ENCODE measurements at places on chromosomes 5 and 9.

- DNase-seq, result peak; percentile 72
Observed at GRCh38 chr9:38620483-38621433, at the start of gene ANKRD18A. ANKRD18A (minus strand) TSS chr9:38620596; CDS start chr9:38620285, 311 bp downstream.

DNA sequence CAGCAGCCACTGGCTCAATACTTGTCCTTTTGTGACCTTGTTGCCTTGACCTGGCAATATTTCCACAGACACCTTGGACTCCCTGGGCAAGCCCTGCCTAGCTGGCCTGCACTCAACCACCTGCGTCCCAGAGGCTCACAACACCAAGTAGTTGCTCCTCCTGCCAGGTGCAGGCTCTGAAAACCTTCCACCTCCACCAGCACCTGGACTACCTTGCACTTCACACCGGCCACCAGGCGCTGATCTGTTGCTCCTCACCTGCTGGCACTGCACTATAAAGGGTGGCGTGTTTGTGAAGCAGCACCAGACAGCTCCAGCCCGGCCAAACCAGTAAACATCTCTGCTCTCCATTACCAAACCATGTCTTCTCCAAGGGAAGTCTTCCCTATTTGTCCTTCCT, 997.7 kb downstream of the PTPRD start:
- no peak for DNase-seq

- no peak for DNase-seq
Observed at GRCh38 chr5:123721675-123722276, 209.8 kb downstream of the CSNK1G3 start.

GRCh38 chr9:125759764-125760129, 12.6 kb downstream of the PBX3 start:
- DNase-seq, result no peak

GRCh38 chr5:40227366-40227765, 452.3 kb upstream of the PTGER4 start:
- no peak for DNase-seq

DNA sequence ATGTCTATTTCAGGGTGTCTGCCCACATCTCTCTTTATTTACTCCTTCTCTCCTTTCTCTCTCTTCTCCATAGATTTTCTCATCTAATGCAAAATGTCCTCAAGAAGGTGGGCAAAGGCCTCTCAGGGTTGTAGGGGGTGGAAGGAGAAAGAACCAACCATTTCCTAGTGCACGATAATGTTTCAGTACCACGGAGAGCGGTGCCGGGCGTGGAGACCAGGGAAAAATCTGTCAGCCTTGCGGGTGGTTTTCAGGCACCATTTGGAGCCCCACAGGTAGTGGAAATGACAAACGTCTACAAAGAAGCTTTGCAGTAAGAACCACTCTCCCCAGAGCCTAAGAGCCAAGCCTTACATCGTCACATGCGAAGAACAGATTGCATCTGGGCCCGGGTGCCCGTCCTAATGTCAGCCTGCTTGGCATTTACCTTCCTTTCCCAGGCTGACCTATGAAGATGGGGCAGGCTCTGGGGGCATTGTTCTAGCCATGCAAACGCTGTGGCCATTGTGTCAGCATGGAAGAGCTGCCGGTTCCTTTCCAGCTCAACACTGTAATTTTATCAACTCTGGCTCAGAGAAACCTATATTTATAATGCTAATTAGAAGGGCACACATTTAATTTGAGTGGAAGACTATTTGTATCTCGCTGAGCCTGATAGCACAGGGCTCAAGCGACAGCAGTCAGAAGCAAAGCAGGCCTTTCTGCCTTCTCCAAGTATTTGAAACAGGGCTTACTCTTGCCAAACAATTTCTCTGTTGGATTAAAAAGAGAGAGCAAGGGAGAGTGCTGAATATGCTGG, 430.1 kb upstream of the WWC1 start:
- DNase-seq, result no peak

DNA sequence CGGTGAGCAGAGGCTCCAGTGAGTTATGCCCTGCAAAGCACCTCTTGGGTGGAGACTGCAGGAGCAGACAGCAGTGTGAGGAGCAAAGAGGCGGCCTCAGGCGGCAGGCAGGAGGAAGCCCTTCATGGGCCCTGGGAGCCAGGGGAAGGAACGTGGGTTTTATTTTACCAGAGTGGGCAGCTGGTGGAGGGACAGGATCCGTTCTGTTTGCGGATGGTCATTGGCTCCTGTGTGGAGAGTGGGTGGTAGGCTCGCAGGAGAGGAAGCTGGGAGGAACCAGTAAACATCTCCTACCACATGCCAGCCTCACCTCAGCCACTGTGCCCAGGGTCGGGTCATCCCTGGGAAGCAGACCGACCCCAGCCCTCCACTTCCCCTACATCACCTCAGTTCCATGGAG, 24.4 kb downstream of the HNRNPH1 start:
- no peak for DNase-seq

GRCh38 chr5:171582849-171583248, 163.4 kb downstream of the FGF18 start:
- no peak for DNase-seq

GRCh38 chr5:92566113-92566786, 1014.8 kb downstream of the NR2F1-AS1 start:
- DNase-seq, result no peak

GRCh38 chr9:136902259-136902821, 16.0 kb downstream of the TRAF2 start:
- DNase-seq, result peak; percentile 67

GRCh38 chr5:73135429-73136054, 15.2 kb downstream of the TMEM171 start:
- DNase-seq, result no peak

DNA sequence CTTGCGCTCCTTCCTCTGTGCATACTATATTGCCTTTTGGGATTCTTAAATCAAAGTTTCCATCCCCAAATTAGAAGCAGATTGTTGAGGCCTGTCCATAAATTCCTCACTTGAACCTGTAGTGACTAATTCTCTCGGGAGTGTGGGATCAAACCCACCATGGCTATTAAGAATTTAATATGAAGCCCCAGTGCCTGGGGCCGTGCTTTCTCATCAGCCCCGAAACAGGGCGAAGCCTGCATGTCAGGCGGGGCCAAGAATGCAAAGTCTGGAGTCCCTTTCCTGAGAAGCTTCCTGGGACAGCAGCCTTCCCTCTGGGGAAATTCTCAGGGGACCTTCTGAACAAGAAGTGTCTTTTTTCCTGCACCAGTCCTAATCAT, 29.3 kb upstream of the FAT2 start:
- DNase-seq, result no peak

- no peak for DNase-seq
Observed at GRCh38 chr9:84838879-84839278, 169.3 kb downstream of the NTRK2 start.

GRCh38 chr9:86825299-86825698, 122.0 kb downstream of the GAS1 start:
- DNase-seq, result no peak

DNA sequence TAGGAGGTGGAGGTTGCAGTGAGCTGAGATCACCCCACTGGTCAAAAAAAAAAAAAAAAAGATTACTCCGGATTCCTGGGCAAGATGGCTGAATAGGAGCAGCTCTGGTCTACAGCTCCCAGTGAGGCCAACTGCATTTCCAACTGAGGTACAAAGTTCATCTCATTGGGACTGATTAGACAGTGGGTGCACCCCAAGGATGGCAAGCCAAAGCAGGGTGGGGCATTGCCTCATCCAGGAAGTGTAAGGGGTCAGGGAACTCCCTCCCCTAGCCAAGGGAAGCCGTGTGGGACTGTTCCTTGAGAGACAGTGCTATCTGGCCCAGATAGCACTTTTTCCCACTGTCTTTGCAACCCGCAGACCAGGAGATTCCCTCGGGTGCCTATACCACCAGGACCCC, 70.7 kb downstream of the CARTPT start:
- DNase-seq, result no peak

DNA sequence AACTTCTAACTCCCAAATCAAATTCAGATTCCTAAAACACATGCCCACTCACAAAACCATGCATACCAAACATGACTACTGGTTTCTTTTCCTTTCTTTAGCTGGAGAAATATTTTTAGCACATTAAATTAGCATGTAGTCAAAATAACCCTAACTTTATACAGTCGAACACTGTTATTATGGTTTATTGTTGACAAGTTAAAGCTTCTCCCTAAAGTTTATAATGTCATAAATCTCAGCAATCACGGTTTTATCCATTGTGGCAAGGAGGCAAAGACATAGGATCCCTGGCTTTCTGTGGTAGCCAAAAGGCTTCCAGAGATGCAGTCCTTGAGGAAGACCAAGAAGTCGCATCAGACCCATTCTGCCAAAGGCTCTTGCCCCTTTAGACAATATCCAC, 27.5 kb downstream of the ARL15 start:
- DNase-seq, result no peak

DNA sequence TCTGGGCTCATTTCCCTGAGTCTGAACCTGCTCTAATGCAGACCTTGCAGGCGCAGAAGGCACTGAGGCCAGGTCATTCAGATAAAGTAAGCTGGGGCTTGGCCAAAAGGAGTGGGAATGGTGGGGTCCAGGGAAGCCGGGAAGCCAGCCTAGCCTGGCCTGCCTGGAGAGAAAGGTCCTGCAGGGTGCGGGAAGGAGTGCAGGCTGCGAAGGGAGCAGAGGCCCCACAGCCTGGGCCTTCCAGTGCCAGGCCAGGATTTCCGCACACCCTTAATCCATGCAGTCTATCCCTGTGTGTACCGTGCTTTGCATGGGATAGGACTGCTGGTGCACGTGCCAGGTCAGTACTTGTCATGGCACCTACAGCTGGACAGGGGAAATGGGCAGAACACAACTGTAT, 3.6 kb upstream of the STING1 start:
- DNase-seq, result no peak

GRCh38 chr5:7391814-7392692, 3.9 kb upstream of the ADCY2 start:
- DNase-seq, result no peak

DNA sequence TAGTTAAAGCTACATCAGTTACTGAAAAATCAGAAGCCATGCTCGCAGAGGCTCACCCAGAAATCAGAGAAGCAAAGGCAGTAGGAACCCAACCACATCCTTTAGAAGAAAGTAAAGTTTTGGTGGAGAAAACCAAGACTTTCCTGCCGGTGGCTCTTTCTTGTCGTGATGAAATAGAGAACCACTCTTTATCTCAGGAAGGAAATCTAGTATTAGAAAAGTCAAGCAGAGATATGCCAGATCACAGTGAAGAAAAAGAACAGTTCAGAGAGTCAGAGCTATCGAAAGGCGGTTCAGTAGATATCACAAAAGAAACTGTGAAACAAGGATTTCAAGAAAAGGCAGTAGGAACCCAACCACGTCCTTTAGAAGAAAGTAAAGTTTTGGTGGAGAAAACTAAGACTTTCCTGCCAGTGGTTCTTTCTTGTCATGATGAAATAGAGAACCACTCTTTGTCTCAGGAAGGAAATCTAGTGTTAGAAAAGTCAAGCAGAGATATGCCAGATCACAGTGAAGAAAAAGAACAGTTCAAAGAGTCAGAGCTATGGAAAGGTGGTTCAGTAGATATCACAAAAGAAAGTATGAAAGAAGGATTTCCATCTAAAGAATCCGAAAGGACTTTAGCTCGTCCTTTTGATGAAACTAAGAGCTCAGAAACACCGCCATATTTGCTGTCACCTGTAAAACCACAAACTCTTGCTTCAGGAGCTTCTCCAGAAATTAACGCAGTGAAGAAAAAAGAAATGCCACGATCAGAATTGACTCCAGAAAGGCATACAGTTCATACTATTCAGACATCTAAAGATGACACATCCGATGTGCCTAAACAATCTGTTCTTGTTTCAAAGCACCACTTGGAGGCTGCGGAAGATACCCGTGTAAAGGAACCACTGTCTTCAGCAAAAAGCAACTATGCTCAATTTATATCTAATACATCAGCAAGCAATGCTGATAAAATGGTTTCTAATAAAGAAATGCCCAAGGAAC, 47.2 kb downstream of the CMYA5 start:
- DNase-seq, result no peak

GRCh38 chr9:129237164-129237611, 59.1 kb upstream of the IER5L start:
- no peak for DNase-seq

GRCh38 chr9:134571326-134571931, 70.2 kb upstream of the COL5A1 start:
- DNase-seq, result peak; percentile 2

DNA sequence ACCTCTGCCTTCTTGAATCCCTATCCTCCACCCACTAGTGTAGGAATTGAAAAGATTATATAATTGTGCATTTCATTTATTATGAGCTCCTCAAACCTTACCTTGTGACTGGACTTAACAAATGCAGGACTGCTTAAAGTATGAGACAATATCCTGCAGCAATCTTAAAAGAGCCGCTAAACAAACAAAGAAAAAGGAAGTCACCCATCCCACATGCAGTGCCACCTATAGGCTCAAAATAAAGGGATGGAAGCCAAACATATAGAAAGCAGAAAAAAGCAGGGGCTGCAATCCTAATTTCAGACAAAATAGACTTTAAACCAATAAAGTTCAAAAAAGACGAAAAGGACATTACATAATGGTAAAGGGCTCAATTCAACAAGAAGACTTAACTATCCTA, 8.7 kb downstream of the PCAT7 start:
- no peak for DNase-seq

- DNase-seq, result no peak
Observed at GRCh38 chr5:72476275-72476674, 30.9 kb downstream of the ZNF366 start.

DNA sequence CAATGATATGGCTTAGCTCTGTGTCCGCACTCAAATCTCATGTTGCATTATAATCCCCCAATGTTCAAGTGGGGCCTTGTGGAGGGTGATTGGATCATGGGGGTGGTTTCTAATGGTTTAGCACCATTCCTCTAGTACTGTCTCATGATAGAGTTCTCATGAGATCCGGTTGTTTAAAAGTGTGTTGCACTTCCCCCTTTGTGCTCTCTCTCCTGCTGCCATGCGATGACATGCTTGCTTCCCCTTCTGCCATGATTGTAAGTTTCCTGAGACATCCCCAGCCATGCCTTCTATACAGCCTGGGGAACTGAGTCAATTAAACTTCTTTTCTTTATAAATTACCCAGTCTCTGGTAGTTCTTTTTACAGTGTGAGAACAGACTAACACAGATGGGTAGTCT, 427.1 kb downstream of the CHSY3 start:
- DNase-seq, result no peak

- DNase-seq, result no peak
Observed at GRCh38 chr9:372128-372527, 157.5 kb downstream of the DOCK8 start.

DNA sequence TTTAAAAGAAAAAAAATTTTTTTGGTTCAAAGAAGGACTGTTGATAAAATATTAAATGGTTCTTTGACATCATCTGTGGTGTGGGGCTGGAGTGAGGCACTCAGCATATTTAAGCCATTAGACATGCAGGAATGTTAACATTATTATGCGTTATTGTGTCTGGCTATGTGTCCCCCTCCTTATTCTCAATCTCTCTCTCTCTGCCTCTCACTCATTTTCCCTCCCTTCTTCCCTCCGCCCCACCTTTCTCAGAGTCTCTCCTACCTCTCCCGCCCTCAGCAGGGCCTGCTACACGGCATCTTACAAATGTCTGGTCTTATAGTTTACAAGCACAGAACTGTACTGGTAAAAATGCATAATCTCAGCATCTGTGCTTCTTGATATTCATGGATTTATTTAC, 287.8 kb upstream of the TMEM161B start:
- no peak for DNase-seq

- DNase-seq, result no peak
Observed at GRCh38 chr9:32704343-32704742, 68.9 kb upstream of the TAF1L start.

GRCh38 chr5:179820483-179821297, at the start of gene SQSTM1:
SQSTM1 (plus strand) TSS chr5:179820905; CDS start chr5:179820937, 32 bp downstream.
- peak; percentile 87 for DNase-seq

GRCh38 chr9:76369583-76369982, 24.6 kb downstream of the RFK start:
- no peak for DNase-seq
